ENCODE measurements at places on chromosomes 4 and X.

GRCh38 chr4:16572631-16573030, 325.8 kb downstream of the LDB2 start:
- DNase-seq, result no peak

GRCh38 chr4:158016511-158016910, 156.3 kb downstream of the GASK1B start:
- DNase-seq, result no peak

GRCh38 chrX:39998636-39999406, 98.9 kb downstream of the BCOR start:
- DNase-seq, result no peak

- DNase-seq, result no peak
Observed at GRCh38 chr4:183773790-183774189, 114.7 kb downstream of the TRAPPC11 start.

GRCh38 chrX:153922932-153923857, 2.9 kb downstream of the ARHGAP4 start:
- DNase-seq, result no peak
